ENCODE measurements at places on chromosomes 6 and 20.
A peak's percentile ranks its signal among the peaks of the same experiment; 100 is the strongest.

DNA sequence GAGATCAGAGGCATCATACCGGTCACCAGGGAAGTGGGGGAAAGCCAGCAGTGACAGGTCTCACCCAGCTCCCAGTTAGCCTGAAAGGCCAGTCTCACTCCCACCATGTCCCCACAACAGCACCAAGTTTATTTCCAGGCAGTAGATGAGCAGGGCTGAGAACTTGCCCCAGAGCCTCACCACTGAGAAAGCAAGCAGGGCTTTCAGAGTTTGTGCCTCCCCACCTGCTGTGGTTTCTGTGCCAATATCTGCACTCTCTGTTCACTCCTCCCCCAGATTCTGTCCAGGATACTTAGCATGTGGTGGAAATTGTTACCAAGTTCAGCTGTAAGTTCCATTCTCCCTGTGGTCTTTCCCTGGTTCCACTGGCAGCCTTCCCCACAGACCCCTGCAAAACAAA is 255.0 kb upstream of the HTR1E start:
- no peak for DNase-seq

GRCh38 chr6:30490026-30490876 is 942 bp downstream of the HLA-E start:
- peak; percentile 66 for DNase-seq

GRCh38 chr20:17985388-17986018 is 16.7 kb downstream of the MGME1 start:
- DNase-seq: no peak

- DNase-seq: no peak
These were observed 82.9 kb upstream of the FOXP4 start for GRCh38 chr6:41463062-41463930.

DNA sequence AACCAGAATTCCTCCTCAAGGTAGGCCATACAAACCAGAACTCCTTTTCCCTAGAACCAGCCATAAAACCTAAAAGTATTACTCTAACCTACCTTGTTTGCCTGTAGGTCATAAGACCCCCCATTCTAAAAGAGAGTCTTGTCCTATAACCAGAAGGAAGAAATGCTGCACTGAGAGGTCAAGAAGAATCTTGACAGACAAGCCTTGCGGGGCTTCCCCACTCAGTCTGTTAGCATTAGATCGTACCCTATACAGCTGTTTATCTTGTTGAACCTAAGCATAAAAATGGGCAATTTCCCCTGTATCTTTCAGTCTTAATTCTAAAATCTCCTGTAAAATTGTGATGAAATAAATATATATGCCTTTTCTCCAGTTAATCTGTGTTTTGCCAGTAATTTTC is 52.3 kb upstream of the HFE start:
- no peak for DNase-seq

DNA sequence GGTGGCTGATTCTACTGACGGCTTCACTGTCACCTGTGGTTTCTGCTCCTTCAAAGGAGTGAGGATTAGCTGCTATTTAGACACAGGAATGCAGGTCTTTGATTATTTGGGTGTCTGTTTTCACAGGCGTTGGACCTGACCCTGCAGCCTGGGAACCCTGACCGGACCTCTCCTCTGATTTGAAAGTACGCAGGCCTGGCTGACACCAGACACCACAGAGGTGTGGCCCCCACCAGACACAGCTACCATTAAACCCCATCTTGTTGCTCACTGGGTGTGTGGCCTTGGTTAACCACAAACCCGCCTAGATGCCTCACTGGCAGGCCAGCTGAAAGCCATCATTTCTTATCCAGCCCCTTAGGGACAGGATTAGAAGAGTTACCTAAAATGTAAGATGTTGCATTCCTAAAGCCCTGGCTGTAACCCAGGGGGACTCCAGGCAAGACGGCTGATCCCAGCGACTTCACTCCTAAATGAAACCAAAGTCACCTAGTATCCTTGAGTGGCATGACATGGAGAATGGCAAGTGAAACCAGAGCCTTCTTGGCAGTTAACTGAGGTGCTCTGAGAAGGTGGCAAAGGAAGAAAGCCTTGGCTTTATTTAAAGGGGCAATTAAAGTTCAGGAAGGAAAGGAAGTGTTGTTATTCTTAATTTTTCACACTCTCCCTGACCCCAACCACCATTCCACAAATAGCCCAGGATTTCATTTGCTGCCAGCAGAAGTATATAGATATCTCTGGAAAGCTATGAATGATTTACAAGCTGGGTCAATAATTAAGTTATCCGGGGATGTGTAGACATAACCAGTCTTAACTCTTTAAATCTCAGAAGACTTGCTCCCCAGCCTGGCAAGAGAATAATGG is 169.9 kb downstream of the QRSL1 start:
- DNase-seq: no peak

DNA sequence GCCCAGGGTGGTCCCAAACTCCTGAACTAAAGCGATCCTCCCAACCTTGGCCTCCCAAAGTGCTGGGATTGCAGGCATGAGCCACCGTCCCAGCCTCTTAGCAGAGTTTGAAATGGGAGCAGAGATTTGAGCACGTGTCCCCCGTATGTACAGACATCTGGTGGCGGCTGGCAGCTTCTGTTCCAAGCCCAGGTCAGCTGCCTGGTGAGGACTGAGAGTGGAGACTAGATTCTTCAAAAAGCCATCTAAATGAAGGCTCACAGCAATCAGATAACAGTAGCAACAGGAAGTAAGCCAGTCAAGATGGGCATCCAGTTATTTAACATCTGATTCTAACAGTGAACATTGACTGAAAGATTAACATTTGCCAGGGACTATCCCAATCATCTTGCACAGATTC is 128.1 kb upstream of the AKAP12 start:
- DNase-seq: no peak

DNA sequence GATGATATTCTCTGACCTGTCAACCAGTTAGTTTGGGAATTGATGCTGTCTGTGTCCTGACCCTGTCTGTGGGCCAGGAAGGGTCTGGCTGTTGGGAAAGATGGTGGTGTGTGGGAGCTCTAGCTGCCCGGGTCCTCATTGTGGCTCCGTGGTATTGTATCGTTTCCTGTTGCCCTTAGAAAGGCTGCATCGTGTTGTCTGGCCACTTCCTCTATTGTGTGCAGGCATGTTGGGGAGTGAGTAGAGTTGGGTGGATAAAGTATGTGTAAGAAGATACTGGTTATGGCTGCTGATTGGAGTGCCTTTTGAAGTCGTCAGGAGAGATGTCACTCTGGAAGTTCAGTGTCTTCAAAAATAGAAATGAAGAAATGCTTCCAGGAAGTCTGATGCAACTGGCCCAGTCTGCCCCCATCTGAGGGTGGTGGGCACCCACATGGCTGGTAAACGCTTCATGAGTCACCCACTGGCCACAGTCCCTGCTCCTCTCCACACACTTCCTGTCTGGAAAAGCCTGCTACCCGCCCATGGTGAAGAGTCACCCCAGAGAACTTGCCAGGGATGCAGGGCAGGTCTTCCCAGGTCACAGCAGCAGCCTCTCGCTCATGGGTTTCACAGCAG is 27.9 kb downstream of the PPARD start:
- DNase-seq: no peak

- no peak for DNase-seq
These were observed 26.5 kb downstream of the GHRH start for GRCh38 chr20:37235065-37235464.

DNA sequence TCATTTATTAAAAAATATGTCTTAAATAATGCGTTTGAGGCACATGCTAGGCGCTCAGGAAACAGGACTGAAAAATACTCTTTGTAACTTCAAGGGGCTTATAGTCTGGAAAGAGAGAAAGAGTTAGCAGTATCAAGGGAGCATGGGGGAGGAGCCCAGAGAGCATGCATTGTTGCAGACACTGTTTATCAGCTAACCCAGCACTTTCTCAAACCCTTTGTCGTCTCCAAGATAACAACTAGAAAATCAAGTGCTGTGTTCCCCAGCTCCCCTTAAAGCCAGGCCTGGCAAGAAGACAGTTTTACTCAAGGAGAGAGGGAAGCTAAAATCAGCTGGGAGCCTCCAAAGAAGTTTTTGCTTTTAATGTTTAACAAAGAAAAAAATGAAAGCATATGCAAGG is 98.4 kb downstream of the PERP start:
- no peak for DNase-seq

DNA sequence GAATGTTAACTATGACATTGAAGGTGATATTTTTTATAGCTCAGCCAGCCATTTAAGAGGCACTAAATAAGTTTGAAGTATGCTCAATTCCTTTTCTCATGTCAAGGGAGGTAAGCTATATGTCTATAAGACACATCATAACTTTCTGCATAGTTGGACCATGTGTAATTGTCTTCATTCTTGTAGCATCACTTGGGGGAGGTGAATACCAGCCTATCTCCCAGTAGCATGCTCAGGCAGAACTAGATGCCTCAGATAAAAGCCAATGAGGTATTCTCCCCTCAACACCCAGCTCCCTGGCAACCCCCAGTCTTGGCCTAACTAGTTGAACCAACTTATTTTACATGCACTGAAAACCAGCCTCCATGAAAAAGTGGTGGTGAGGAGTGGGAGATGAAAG is 158.3 kb upstream of the JAG1 start:
- no peak for DNase-seq

DNA sequence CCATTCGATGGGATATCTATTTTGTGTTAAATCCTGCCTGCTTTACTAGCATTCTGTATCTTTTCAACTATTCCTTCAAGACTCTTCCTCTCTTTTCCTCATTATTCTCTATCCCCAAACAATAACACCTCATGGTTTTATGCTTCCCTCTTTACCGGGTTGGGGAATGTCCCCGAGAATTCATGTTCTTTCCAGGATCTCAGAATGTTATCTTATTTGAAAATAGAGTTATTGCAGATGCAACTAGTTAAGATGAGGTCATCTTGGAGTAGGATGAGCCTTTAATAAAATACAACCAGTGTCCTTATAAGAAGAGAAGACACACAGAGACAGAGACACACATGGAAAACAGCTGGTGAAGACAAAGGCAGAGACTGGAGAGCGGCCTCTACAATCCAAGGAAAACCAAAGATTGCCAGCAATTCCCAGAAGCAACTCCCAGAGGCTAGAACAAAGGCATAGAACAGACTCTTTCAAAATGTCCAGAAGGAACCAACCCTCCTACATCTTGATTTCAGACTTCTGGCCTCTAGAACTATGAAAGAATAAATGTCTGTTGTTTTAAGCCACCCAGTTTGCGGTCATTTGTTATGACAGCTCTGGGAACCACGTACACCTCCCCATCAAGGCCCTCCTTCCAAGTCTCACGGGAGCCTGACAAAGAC is 126.8 kb upstream of the TNFAIP3 start:
- DNase-seq: no peak

- no peak for DNase-seq
These were observed 148.2 kb downstream of the TRIM27 start for GRCh38 chr6:28775405-28776129.

GRCh38 chr6:25457516-25457915 is 178.3 kb downstream of the CARMIL1 start:
- DNase-seq: no peak

GRCh38 chr6:125995972-125996580 is 9.7 kb downstream of the TRMT11 start:
- DNase-seq: no peak

GRCh38 chr20:44334709-44335108 is 2.1 kb upstream of the R3HDML start:
- no peak for DNase-seq
